ENCODE measurements at places on chromosomes 2 and 18.

DNA sequence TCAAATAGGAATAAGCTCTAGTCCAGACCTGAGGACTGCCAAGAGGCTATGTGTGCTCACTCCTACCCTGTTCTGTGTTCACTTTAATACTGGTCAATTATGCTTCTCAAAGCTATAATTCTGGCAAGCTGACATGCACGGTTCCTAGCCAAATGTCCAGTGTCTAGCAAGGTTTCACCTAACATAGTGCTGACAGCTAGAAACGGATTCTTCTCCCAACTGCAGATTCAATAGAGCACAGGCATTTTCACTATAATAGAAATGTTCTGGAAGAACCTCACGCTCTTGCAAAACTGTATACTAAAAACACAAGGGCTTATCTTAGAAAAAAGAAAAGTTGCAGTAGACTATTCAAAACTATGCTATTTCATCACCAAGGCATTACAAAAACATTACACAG is 45.1 kb downstream of the HDAC4 start:
- H3K36me3 ChIP-seq = peaks cover 14% of the 10 kb centered on the region
- DNase-seq = no peak
- H3K4me3 ChIP-seq = no peak overlapping the region
- no peaks in the 10 kb centered on the region for H3K4me1 ChIP-seq
- no peak overlapping the region for H3K27ac ChIP-seq

- H3K4me3 ChIP-seq = no peak overlapping the region
- no peak overlapping the region for H3K27ac ChIP-seq
- no peak for DNase-seq
These were observed 270.5 kb upstream of the CDH19 start for GRCh38 chr18:66874375-66874774.

- DNase-seq = no peak
- H3K4me1 ChIP-seq = no peaks in the 10 kb centered on the region
- H3K4me3 ChIP-seq = no peak overlapping the region
- H3K27me3 ChIP-seq = no peaks in the 10 kb centered on the region
- H3K27ac ChIP-seq = no peak overlapping the region
These were observed 833.1 kb downstream of the BCL11A start for GRCh38 chr2:59720296-59720866.

- no peaks in the 10 kb centered on the region for H3K36me3 ChIP-seq
- H3K4me1 ChIP-seq = no peaks in the 10 kb centered on the region
- no peaks in the 10 kb centered on the region for H3K27me3 ChIP-seq
- peak; percentile 73 for DNase-seq
- H3K4me3 ChIP-seq = no peak overlapping the region
These were observed 13.3 kb upstream of the PRELID3A start for GRCh38 chr18:12394428-12394827.

GRCh38 chr18:60663060-60663989 is 290.8 kb upstream of the MC4R start:
- no peak for DNase-seq
- no peaks in the 10 kb centered on the region for H3K36me3 ChIP-seq
- H3K4me1 ChIP-seq = no peaks in the 10 kb centered on the region
- no peak overlapping the region for H3K4me3 ChIP-seq
- no peaks in the 10 kb centered on the region for H3K27me3 ChIP-seq
- H3K27ac ChIP-seq = no peak overlapping the region

- H3K27me3 ChIP-seq = no peaks in the 10 kb centered on the region
- no peaks in the 10 kb centered on the region for H3K36me3 ChIP-seq
- no peak for DNase-seq
- H3K4me1 ChIP-seq = no peaks in the 10 kb centered on the region
- no peak overlapping the region for H3K27ac ChIP-seq
These were observed 331.5 kb downstream of the GALNT13 start for GRCh38 chr2:154203206-154203605.

- no peak overlapping the region for H3K4me3 ChIP-seq
- peak; percentile 50 for DNase-seq
- no peaks in the 10 kb centered on the region for H3K4me1 ChIP-seq
- no peaks in the 10 kb centered on the region for H3K27me3 ChIP-seq
- H3K36me3 ChIP-seq = no peaks in the 10 kb centered on the region
These were observed 100.3 kb downstream of the MCFD2 start for GRCh38 chr2:46815121-46815802.

DNA sequence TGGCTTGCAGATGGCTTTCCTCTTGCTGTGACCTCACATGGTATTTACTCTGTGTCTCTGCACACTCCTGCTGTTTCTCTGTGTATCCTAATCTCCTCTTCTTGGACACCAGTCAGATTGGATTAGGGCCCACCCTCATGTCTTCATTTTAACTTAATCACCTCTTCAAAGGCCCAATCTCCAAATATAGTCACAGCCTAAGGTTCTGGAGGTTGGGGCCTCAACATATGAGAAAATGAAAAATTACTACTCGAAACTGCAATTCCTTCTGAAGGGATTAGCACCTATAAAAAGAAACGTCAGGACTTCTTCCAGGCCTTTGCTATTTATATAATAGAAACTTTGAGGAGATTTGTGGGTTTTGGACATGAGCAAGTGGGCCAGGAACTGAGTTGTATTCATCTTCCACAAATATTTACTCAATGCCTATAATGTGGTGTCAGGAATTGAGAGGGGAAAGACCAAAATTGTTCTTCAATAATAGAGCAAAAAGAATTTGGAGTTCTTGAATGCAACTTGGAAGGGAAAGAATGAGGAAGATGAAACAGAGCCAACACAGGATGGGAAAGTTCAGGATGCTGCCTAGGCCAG is 270.0 kb upstream of the FN1 start:
- DNase-seq = no peak
- H3K27ac ChIP-seq = no peak overlapping the region
- no peaks in the 10 kb centered on the region for H3K4me1 ChIP-seq
- H3K4me3 ChIP-seq = no peak overlapping the region
- no peaks in the 10 kb centered on the region for H3K36me3 ChIP-seq

GRCh38 chr2:209986415-209986814 is 16.0 kb upstream of the RPE start:
- DNase-seq = no peak
- H3K27ac ChIP-seq = no peak overlapping the region
- H3K4me1 ChIP-seq = peaks cover 12% of the 10 kb centered on the region

DNA sequence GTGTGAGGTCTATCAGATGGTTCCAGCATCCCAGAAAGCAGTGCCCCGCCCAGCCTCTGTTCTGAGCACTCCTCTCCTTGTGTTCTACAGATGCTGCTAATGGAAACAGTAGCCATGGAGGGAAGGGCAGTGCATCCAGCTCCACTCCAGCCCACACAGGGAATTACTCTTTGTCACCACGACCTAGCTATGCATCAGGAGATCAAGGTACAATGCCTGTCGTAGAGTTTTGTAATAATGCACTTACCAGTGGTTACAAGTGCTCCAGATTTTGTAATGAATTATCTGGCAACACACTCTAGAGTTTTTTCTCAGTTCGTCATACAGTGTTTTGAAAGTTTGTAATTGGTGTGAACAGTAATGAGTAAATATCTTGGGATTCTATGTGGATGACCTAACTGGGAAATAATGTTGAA is 161.1 kb downstream of the ESCO1 start:
- no peak overlapping the region for H3K4me3 ChIP-seq
- peaks cover 87% of the 10 kb centered on the region for H3K27me3 ChIP-seq
- no peak overlapping the region for H3K27ac ChIP-seq

GRCh38 chr2:71313016-71313766 is 18.4 kb upstream of the ZNF638 start:
- H3K36me3 ChIP-seq = no peaks in the 10 kb centered on the region
- no peaks in the 10 kb centered on the region for H3K27me3 ChIP-seq
- DNase-seq = no peak
- H3K4me1 ChIP-seq = no peaks in the 10 kb centered on the region

DNA sequence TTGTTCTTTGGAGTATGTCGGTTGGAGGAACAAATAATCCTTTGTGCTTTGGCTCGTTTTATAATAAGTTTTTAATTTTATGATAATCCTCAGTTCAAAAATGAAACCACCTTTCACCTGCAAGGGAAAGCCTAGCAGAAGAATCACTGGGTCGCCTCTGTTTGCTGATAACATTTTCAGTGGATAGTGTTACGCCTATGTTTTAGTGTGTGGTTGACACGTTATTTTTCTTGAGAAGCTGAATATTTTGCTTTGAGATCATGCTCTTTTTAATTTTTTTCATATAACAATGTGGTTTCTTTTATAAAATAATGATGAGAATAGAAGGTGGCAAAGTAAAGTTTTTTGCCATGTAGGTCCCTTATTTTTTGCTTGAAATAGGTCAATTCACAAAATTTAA is 172.7 kb upstream of the ZEB2 start:
- no peak overlapping the region for H3K4me3 ChIP-seq
- no peak for DNase-seq
- H3K36me3 ChIP-seq = no peaks in the 10 kb centered on the region
- H3K4me1 ChIP-seq = no peaks in the 10 kb centered on the region
- H3K27me3 ChIP-seq = no peaks in the 10 kb centered on the region
- H3K27ac ChIP-seq = no peak overlapping the region

GRCh38 chr2:105929516-105929915 is 184.8 kb downstream of the NCK2 start:
- H3K27ac ChIP-seq = no peak overlapping the region
- H3K36me3 ChIP-seq = no peaks in the 10 kb centered on the region
- no peak overlapping the region for H3K4me3 ChIP-seq
- H3K4me1 ChIP-seq = no peaks in the 10 kb centered on the region
- peak; percentile 5 for DNase-seq
- no peaks in the 10 kb centered on the region for H3K27me3 ChIP-seq

DNA sequence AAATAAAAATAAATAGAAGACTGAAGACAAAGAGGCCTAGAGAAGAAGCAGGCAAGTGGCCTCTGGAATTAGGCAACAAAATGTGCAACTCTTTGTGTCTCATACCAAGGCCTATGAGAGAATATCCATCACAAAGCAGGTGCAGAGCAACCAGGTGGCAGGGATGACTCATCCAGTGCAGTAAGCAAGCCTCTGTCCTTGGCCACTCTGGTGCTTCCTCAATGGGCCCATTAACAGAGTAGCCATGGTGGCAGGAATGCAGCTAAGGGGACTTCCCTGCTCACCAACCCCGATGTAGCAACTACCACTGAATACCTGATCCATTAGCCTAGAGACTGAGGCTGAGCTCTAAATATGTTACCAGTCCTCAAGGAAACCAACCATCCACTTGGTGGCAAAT is 11.0 kb upstream of the EPG5 start:
- H3K36me3 ChIP-seq = no peaks in the 10 kb centered on the region
- no peaks in the 10 kb centered on the region for H3K4me1 ChIP-seq
- DNase-seq = peak; percentile 82
- H3K4me3 ChIP-seq = no peak overlapping the region
- no peak overlapping the region for H3K27ac ChIP-seq
- H3K27me3 ChIP-seq = no peaks in the 10 kb centered on the region

GRCh38 chr2:105836840-105837692 is 92.4 kb downstream of the NCK2 start:
- peak overlapping the region; percentile 42 for H3K4me3 ChIP-seq
- no peak overlapping the region for H3K27ac ChIP-seq
- peaks cover 14% of the 10 kb centered on the region for H3K4me1 ChIP-seq
- DNase-seq = no peak

DNA sequence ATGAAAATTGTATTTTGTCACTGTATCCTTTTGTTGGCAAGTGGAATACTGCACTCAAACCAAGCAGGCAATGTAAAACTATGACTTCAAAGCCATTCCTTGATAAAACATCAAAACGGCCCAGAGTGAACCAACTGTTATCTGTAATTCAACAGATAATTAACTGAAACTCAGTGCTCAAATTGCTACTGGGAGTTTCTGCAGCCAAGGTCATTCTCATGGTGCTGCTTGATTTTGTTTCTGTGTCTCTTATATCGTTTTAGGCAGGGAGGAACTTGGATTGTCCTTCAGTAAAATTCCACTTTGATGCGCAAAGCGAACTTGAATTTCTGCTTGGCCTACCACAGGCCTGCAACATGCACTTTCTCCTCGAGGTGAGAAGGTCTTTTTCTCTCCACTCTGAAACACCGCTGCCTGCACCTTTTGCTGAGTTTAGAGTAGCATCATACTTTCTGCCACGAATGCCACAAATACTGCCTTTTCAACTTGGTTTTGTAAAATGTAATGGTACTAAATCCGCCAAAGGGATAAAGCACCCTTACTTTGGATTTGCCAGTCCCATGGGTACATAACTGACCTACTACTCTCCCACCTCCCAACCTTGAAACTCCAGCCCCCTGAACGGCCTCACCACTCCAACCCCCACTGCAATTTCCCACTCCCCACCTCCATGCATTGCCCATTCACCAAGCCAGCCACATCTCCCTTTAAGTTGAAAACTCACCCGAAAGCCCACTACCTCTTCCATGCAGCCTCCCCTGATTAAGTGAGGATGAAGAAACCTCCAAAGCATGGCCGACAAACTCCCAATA is 204.7 kb downstream of the TGIF1 start:
- peaks cover 16% of the 10 kb centered on the region for H3K4me1 ChIP-seq
- DNase-seq = peak; percentile 41
- no peak overlapping the region for H3K4me3 ChIP-seq
- no peaks in the 10 kb centered on the region for H3K36me3 ChIP-seq

DNA sequence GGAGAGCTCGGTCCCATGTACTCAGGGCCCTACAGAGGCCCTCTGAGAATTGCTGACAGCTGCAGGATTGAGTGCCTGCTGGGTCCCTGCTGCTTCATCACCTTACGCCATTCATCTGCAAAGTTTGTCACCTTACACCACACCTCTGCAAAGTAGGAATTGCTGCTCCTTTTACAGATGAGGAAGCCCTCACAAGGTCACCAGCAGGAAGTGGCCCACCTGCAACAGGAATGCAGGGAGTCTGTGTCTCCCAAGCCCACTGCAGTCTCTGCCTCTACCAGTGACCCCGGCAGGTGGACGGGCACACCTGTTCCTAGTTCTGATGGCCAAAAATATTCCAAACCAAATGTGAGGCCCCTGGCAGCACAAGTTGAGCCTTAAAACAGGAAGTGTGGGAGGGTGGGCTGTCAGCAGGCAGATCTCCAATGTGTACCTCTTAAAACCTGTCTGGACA is 441.4 kb downstream of the NBAS start:
- DNase-seq = peak; percentile 82
- H3K27me3 ChIP-seq = no peaks in the 10 kb centered on the region
- no peak overlapping the region for H3K27ac ChIP-seq
- no peak overlapping the region for H3K4me3 ChIP-seq

- H3K4me3 ChIP-seq = no peak overlapping the region
- H3K4me1 ChIP-seq = no peaks in the 10 kb centered on the region
- no peak overlapping the region for H3K27ac ChIP-seq
- H3K36me3 ChIP-seq = no peaks in the 10 kb centered on the region
- H3K27me3 ChIP-seq = no peaks in the 10 kb centered on the region
These were observed 35.1 kb downstream of the ADI1 start for GRCh38 chr2:3483986-3484960.

DNA sequence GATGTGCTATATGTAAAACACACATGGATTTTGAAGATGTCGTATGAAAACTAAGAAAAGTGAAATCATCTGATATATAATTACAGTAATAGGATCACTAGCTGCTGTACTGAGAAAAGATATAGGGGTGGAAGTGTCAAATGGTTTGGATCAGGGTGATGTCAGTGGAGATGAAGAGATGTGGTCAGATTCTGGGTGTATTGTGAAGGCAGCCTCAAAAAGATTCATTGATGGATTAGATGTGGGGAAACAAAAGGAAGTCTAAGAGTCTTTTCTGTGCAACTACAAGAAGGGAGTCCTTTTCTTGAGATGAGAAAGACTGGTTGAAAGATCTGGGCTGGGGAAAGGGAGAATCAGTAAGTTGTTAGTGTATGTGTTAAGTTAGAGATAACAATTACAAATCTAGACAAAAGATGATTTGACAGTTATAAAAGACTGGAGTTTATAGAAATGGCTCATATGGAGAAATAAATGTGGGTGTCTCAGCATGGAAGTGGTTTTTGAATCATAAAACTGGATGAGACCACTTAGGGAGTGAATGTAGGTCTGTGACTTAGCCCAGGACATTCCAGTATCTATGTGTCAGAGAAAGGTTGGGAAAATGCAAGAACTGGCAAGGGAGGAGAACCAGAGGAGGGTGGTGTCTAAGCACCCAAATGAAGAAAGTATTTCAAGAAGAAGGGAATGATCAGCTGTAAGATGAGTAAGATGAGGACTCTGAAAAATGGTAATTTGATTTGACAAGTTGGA is 347.4 kb downstream of the PARD3B start:
- H3K4me3 ChIP-seq = no peak overlapping the region
- H3K27ac ChIP-seq = no peak overlapping the region
- DNase-seq = no peak
